Lower leg skin (tissue), 4 donors: ENCODE measurements at places on chromosomes 11 and 22.

- no peak for DNase-seq
These were observed 125.2 kb downstream of the MICAL2 start for GRCh38 chr11:12235553-12235946.

- no peak for DNase-seq
These were observed 62.8 kb upstream of the CCND1 start for GRCh38 chr11:69578167-69578566.

DNA sequence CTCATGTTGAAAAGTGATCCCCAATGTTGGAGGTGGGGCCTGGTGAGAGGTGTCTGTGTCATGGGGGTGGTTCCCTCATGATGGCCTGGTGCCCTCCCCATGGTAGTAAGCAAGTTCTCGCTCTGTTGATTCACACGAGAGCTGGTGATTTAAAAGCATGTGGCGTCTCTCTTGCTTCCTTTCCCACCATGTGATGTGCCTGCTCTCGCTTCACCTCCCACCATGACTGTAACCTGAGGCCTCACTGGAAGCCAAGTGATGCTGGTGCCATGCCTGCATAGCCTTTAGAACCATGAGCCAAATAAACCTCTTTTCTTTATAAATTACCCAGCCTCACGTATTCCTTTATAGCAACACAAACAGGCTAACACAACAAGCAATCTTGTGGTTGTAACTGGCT, 52.4 kb downstream of the VSIG10L2 start:
- no peak for DNase-seq

DNA sequence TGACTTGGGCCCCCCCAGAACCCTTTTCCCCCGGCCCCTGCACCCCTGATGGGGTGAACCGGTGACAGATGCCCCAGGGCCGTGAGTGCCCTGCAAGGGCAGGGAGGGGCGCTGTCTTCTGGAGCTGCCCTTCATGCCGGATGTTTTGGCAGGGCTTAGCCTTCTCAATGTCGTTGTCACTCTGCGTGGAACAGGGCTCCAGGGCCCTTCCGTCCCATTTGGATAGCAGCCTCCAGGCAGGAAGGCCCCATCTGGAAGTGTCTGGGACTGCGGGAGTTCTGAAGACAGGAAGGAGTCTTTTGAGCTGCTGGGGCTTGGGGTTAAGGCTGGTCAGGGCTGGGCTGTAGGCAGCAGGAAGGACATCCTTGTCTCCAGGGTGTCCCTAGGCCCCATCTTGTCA, 4.6 kb downstream of the FRMD8 start:
- no peak for DNase-seq

DNA sequence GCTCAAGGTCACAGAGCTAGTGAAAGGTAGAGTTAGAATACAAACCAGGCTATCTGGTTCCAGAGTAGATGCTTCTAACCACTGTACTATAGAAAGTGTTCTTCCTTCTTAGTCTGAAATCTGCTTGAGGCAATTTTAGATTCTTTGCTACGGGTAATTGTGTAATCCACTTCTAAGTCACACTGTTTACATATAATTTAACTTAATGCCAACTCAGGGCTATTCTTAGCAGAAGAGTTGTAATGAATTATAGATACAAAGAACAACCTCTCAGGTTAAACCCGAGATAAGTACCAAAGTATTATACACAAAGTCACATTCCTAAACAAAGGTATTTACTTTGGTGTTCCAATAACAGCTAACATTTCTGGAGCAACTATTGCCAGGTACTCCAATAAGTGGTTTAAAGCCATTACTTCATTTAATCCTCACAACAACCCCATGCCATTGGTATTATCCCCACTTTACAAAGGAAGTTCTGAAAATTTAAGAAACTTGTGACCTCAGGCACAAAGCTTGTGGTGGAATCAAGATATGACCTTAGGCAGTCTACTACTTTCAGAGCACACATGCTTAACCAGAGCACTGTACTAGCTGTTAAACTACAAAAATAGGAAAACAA, 31.1 kb upstream of the DDI1 start:
- no peak for DNase-seq

GRCh38 chr22:20652130-20652529, 121.8 kb upstream of the SERPIND1 start:
- DNase-seq = peak; percentile 32

DNA sequence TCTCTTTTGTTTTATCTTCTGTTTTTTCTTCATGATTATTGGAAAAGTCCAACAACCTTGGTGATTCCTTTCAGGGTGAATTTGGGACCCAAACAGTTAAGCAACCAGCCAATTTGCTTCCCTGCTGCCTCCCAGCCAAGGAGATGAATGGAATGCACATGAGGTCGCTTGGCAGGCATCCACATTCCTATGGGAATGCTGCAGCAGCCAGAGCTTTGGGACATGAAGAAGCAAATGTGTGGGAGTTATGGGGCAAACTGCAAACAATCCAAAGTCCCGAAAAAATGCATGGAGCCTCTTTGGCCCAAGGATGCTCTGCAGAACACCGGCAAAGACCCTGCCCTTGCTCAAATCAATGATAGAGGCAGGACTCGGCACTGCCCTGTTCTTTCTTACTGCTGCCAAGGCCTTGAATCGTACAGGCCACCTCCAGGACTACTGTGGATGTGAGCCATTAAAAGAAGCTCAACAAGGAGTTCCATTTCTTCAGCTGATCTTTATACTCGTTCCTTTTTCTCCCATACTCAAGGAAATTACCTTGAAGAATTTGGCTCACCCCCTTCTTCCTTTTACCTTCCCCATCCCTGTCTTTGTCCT, 117.3 kb upstream of the TEAD1 start:
- peak; percentile 89 for DNase-seq

- no peak for DNase-seq
These were observed 227.1 kb downstream of the CEP164 start for GRCh38 chr11:117554601-117555333.

- peak; percentile 95 for DNase-seq
These were observed 84.6 kb upstream of the NAV2 start for GRCh38 chr11:19628018-19628417.

GRCh38 chr11:109017489-109017888, 352.6 kb downstream of the DDX10 start:
- no peak for DNase-seq

DNA sequence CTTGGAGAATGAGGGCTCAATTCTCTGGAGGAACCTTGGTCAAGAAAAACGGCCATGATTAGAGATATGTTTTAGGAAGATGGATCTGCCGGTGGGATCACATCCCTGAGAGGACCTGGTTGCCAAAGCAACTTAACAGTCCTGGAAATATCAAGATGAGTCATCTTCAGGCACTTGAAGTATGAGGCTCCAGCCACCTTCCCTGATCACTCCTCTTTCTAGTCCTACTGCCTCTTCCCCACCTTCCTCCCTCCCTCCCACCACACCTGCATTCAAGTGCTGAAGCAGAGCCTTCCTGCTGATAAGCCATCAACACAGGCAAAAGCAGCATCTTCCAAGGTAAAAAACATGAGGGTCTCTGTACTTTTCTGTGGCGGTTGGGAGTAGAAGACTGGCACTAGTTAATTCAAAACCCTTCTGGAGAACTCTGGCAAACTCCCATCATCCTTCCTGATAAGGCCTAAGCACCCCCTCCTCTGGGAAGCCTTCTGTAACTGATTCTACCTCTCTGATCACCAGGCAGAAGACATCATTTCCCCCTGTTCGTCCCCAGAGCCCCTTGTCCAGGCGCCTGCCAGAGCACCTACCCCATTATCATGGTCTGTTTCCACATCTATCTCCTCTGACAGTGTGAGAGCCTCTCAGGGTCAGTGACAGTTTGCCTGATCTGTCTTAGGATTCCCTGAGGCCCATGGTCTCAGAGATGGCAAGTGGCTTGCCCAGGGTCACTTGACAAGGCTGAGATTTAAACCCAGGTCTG, 79.8 kb downstream of the CLPB start:
- no peak for DNase-seq

DNA sequence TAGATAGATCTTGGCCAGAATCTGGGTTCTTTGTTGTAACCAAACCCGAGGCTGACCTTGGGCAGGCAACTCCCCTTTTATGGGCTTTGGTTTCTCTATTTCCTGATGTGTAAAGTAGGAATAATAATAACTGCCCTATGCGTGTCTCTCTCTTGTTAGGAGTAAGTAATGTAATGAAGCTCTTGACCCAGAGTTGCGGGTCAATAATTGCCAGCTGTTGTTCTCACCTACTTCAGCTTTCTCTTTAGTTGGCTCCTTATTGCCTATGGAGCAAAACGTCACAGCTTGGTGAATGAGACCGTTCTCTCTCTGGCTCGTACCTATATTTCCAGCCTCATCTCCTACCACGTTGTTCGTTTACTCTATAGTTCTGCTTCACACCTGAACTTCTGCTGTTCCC, 56.6 kb upstream of the KIRREL3 start:
- DNase-seq = no peak

GRCh38 chr11:122359081-122359571, 243.1 kb upstream of the BLID start:
- DNase-seq = no peak

- DNase-seq = no peak
These were observed 269.4 kb downstream of the TTC28 start for GRCh38 chr22:28410050-28410816.

DNA sequence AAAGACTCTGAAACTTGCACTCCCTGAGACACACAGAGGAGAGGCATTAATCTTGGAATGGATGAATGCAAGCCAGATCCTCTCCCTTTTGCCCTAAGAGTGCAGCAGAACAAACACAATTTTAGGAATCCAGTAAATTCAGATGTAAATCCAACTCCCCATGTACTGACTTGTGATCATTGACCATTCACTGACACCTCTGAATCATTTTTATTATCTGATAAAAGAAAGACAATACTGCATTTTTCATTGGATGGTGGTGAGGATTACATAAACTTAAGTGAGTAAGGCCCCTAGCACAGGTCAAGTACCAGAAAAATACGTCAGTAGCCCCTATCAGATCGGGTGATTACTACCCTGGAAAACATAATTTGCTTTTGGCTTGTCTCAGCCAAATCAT, 782.9 kb upstream of the API5 start:
- DNase-seq = no peak

- DNase-seq = no peak
These were observed 65.2 kb upstream of the CDON start for GRCh38 chr11:126127898-126128297.

- no peak for DNase-seq
These were observed at the start of gene TUB for GRCh38 chr11:8080674-8081590. TSS of gene TUB (plus strand) at chr11:8081211. CDS start at chr11:8081511, 300 bp downstream.

- DNase-seq = no peak
These were observed 32.6 kb upstream of the KCNQ1OT1 start for GRCh38 chr11:2732261-2732939.

DNA sequence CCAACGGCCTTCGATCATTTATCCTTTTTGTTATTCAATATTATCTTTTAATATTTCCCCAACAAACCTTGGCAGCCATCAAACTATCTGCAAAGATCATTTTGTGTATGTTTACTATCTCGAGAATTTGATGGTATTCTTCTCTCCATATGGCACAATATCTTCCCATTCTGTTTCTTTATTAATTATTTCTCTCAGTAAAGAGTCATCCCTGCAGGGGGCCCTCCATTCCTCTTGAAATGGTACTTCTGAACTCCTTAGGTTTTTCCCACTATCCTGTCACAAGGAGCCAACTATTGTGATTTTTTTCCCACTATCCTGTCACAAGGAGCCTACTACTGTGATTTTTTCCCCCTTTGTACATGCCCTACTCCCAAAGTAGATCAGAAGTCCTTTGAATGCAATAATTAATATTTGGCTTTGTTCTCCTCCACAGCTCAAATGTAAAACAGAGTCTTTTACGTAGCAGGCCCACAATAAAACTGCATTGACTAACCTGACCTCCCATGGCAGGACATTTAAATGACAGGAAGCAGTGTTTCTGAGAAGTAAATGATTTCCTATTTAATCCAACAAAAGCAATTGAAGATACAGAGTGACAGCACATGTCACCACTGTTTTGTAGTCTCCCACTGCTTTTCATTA, 43.3 kb downstream of the PDGFD start:
- DNase-seq = no peak

DNA sequence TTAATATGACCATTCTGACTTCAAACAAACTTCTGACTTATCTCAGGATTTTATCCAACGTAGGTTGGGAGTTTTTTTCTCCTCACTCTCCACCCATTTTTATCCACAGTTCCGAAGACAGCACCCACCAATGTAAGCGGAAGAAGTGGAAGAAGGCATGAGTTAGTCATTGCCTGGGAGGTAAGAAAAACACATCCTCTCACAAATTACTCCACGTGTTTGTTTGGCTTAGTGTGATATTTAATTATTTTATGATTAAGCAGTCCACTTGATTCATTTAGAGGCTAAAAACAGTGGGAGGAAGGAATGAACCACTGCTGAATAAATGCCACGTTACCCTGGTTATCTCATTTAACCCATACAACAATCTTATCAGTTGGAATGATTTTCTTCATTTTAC, 389.6 kb upstream of the ARHGAP42 start:
- no peak for DNase-seq

DNA sequence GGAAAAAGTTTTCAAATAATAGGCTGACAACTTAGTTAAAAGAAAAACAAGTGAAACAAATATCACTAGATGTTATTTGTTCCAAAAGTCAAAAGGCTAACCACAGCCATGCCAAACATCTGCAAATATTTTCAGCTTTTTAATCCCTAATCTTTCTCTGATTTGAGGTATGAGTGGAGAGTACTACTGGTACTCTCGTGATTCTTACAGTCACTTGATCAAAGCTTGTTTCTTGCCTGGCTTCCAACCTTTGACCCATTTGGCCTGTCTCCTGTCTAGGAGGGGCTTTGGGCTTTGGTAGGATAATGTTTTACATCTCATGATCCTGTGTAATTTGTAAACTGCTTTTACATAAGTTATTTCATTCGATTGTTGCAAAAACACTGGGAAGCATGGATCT, 301.8 kb upstream of the SORL1-AS1 start:
- DNase-seq = peak; percentile 82

- no peak for DNase-seq
These were observed 9.3 kb upstream of the NUP50 start for GRCh38 chr22:45154383-45154782.

DNA sequence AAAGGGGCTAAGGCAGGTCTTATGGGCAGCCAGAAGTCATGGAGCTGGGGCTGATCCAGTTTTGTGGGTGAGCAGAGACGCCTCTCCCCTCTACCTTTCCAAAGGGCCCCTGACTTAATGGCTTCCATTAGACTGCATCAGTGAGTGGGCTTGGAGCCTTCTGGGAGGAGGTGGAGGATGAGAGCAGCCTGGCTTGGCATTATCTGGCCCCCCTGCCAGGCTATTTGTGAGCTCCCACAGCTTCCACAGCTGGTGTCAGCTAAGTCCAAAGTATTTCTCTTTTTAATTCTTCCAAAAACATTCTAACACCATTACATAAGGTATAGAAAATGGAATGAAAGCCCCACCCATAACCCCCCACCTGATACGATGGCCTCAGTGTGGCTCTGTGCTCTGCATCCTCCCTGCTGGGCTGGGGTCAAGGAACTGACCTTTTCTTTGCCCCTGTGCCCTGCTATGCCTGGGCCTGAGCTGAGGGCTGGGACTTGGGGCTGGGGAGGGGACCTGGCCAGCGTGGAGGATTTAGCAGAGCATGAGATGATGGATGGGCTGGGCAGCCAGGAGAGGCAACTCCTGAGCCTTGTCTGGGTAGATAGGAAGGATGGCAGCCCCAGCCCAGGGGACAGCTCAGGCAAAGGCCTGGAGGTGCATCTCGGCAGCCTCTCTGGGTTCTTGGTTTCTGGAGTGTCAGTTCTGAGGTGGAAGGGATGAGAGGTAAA, 4.0 kb downstream of the AIFM3 start:
- no peak for DNase-seq

- no peak for DNase-seq
These were observed 101.1 kb downstream of the MICAL2 start for GRCh38 chr11:12211331-12212065.

GRCh38 chr11:16881766-16882165, 132.4 kb downstream of the PLEKHA7 start:
- DNase-seq = no peak

- no peak for DNase-seq
These were observed 20.7 kb downstream of the SUSD2 start for GRCh38 chr22:24201681-24202614.

GRCh38 chr11:85827748-85828639, 17.1 kb upstream of the SYTL2 start:
- DNase-seq = no peak
